ENCODE measurements at places on chromosomes 11 and 22. TPM values are rescaled to one million over a fixed set of nuclear protein-coding genes. Genes with fewer than 3 reads are reported as not detected.

YAP1 gene
- 27.9 TPM for polyA plus RNA-seq

OSBP2 gene
- polyA plus RNA-seq, result 0.46 TPM

INPP5J gene
- 1.1 TPM for polyA plus RNA-seq

MPZL2 gene
- polyA plus RNA-seq, result 47.7 TPM

CLTCL1 gene
- polyA plus RNA-seq, result 30.4 TPM

DAGLA gene
- polyA plus RNA-seq, result 0.43 TPM

TUBA8 gene
- polyA plus RNA-seq, result 3.1 TPM

Measured in thymus (tissue), 14 donors.